Ovary (tissue), 10 donors: ENCODE measurements at places on chromosomes 1 and 21.
A peak's percentile ranks its signal among the peaks of the same experiment; 100 is the strongest.

GRCh38 chr1:45925728-45926287 is 122.4 kb downstream of the MAST2 start:
- no peak for DNase-seq
- H3K4me3 ChIP-seq = no peak overlapping the region
- no peaks in the 10 kb centered on the region for H3K27me3 ChIP-seq
- no peaks in the 10 kb centered on the region for H3K36me3 ChIP-seq
- H3K4me1 ChIP-seq = peaks cover 9% of the 10 kb centered on the region

DNA sequence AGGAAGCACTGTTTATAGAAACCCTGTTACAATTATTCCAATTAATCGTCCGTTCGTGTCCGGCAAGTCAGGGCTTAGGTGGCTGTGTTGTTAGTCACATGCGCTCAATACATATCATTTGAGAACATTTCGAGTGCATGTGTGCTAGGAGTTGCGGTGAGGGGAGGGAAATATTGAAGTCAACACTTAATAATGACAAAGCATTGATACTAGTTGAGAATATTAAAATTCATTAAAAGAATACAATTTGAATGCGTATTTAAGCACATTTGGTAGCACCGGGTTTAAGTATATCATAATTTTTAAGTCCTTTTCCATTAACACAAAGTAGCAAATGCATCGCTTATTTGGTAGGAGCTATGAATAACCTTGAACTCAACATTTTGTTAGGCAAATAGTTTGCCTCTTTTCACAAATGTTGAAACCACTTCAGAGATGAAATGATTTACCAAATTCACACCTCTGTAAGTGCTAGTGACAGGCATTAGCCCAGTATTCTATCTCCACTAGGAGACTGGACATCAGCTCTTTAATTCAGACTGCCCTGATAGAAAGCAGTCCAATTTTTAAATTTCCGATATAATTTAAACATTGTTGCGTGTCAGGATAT is 1.1 kb upstream of the SERBP1 start:
- H3K27ac ChIP-seq = peak overlapping the region; percentile 82
- peak overlapping the region; percentile 67 for H3K4me3 ChIP-seq
- peaks cover 2% of the 10 kb centered on the region for H3K4me1 ChIP-seq
- DNase-seq = no peak
- no peaks in the 10 kb centered on the region for H3K27me3 ChIP-seq

GRCh38 chr1:27003745-27004470 is 8.7 kb downstream of the TENT5B start:
- peaks cover 12% of the 10 kb centered on the region for H3K4me1 ChIP-seq

GRCh38 chr1:14602136-14602535 is 3.7 kb downstream of the KAZN start:
- peak; percentile 61 for DNase-seq
- no peaks in the 10 kb centered on the region for H3K36me3 ChIP-seq
- peaks cover 2% of the 10 kb centered on the region for H3K4me1 ChIP-seq
- no peak overlapping the region for H3K4me3 ChIP-seq

- no peak for DNase-seq
- no peak overlapping the region for H3K4me3 ChIP-seq
- no peaks in the 10 kb centered on the region for H3K36me3 ChIP-seq
- H3K27me3 ChIP-seq = no peaks in the 10 kb centered on the region
Observed at GRCh38 chr1:66985835-66986234, 61.0 kb downstream of the MIER1 start.

- H3K4me3 ChIP-seq = no peak overlapping the region
- no peaks in the 10 kb centered on the region for H3K36me3 ChIP-seq
- no peak overlapping the region for H3K27ac ChIP-seq
- no peak for DNase-seq
- no peaks in the 10 kb centered on the region for H3K27me3 ChIP-seq
Observed at GRCh38 chr21:31566611-31567010, 92.9 kb upstream of the SOD1 start.

- DNase-seq = no peak
- H3K4me1 ChIP-seq = peaks cover 34% of the 10 kb centered on the region
- no peaks in the 10 kb centered on the region for H3K27me3 ChIP-seq
- no peak overlapping the region for H3K4me3 ChIP-seq
Observed at GRCh38 chr1:234980291-234980644, 148.4 kb downstream of the TOMM20 start.
